ENCODE measurements at places on chromosomes 6 and 20. TPM values are rescaled to one million over a fixed set of nuclear protein-coding genes. Genes with fewer than 3 reads are reported as not detected.

Gene MAP1LC3A
- total RNA-seq, result 48.1 TPM

Gene DEFB132
- 1.5 TPM for total RNA-seq

GRCh38 chr6:18263418-18264218 is 712 bp downstream of the DEK start:
- no peak for DNase-seq

- DNase-seq, result no peak
Measured at GRCh38 chr6:137106183-137106582, 61.4 kb upstream of the IL20RA start.

DNA sequence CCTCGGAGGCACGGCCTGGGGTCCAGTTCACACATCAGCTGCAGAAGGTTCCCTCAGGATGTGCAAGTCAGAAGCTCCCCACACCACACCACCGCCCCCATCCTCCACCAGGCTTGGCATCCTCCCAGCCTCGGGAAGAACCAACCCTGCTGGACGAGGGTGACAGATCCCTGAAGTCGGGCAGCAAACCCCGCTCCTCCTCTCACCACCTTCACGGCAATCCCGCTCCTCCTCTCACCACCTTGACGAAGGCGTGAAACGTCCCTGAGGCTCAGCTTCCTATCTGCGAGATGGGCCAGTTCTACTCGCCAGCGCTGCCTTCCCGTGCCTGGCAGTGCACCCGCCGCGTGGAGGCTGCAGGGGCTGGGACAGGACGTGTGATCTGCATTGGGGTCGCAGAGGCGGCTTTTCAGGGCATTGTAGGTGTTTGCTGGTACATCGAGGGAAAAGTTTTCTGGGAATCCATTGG is 327.0 kb downstream of the TAF4 start:
- DNase-seq, result no peak

Gene ESF1
- total RNA-seq, result 17.3 TPM

DNA sequence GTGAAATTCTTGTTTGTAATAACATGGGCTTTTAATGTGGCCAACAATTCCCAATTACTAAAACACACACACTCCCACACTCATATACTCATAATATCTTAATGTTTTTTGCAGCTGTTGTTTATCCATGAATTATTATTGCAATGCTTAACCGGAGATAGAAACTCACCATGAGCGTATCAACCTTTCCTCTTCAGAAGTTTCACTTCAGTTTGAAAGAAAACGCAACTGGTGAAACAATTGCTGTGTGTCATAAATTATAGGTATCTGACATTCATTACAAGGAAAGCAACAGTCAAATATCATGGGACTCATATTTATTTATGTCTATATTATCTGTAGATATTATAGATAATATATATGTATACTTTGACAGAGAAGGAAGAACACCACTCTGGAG is 104.1 kb downstream of the HDGFL1 start:
- DNase-seq, result no peak

DNA sequence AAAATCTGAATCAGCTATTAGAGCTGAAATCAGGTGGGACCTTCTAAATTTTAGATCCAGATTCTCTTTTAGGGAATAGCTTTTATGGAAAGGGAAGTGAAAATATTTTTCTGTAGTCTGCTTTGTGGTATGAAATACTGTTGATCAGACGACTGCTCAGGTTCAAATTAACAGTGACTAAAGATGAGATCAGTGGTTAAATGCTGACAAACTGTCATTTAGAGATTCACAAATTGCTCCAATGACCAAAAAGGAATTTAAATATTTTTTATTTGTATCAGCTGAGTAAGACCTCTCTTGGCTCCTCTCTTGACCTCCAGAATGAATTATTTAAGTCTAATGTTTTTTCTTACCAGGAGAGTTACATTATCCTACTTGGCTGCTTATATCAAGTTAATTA is 77.3 kb downstream of the KCNQ5 start:
- no peak for DNase-seq

Gene CD40
- 17.3 TPM for total RNA-seq

DNA sequence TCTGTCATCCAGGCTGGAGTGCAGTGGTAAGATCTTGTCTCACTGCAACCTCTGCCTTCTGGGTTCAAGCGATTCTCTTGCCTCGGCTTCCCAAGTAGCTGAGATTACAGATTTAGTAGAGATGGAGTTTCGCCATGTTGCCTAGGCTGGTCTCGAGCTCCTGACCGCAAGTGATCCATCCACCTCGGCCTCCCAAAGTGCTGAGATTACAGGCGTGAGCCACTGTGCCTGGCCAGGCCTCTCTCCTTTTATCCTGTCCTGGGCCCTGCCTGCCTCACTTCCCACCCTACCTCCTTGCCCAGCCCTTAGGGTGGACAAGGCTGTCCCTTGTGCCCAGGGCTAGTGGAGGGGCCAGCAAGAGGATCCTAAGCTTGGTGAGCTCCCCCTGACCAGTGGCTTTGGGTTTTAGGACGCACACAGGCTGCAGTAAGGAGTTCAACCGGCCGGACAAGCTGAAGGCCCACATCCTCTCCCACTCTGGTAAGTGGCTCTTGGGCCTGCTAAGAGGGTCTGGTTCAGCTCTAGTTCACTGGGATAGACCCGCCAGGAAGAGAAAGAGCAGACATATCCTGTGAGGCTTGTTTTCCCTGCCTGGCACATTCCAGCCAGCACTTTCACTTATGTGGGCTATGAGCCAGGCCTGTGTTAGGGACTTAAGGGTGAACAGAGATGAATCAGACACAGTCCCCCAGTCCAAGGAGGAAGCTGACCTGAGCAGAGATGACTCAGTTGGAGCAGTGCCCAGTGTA is 21.9 kb upstream of the CHMP4B start:
- no peak for DNase-seq

- DNase-seq, result no peak
Measured at GRCh38 chr6:111468329-111469012, 14.5 kb downstream of the REV3L start.

- DNase-seq, result no peak
Measured at GRCh38 chr20:4883546-4883945, 117.8 kb downstream of the SLC23A2 start.

All from mesenteric fat pad (tissue), 1 donor.